ENCODE measurements at places on chromosomes 12 and 14.

DNA sequence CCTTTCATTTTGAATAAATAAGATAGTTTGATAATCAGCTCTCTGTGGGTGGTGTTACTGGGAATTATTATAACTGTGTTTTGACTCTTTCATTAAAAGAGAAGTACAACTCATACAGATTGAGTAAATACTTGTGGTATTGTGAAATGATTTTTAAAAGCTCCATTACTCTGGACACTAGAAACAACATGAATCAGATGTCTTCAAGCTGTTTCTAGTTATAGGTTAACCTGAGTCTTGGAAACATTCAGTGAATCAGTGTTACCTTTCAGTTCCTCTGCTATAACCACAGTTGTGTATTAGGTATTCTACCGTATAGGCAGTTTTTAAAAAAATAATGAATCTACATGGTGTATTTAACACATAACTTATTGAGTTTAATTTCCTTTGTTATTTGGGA is 128.4 kb upstream of the SSTR1 start:
- no peak for DNase-seq

DNA sequence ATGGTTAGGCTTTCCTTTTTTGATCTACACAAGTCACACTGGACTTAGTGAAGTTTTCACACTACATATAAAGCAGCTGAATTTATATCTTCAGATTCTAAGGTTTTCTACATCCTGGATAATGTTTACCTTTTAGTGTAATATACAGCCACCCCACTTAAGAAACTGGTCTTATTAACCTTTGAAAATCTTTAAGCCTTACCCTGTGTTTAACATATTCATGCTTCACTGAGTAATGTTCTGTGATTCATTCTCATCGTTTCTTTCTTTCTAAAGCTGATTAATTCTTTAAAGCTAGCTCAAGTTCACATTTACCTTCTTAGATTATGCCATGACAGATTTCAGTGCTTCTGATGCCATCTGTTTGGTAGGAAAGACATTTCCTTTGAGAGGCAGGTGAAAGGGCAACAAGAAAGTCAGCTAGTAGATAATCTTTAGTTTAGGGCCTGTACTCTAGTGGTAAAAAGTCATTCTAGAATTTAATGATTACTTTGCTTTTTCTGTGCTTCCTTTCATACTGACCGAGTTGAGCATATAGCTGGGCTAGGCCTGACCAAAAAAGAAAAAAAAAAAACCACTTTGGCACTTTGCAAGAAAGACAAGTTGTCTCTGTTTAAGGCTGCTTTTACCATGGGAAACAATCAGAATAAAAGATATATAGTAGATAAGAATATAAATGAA is 690.9 kb upstream of the FBXO33 start:
- DNase-seq: no peak

DNA sequence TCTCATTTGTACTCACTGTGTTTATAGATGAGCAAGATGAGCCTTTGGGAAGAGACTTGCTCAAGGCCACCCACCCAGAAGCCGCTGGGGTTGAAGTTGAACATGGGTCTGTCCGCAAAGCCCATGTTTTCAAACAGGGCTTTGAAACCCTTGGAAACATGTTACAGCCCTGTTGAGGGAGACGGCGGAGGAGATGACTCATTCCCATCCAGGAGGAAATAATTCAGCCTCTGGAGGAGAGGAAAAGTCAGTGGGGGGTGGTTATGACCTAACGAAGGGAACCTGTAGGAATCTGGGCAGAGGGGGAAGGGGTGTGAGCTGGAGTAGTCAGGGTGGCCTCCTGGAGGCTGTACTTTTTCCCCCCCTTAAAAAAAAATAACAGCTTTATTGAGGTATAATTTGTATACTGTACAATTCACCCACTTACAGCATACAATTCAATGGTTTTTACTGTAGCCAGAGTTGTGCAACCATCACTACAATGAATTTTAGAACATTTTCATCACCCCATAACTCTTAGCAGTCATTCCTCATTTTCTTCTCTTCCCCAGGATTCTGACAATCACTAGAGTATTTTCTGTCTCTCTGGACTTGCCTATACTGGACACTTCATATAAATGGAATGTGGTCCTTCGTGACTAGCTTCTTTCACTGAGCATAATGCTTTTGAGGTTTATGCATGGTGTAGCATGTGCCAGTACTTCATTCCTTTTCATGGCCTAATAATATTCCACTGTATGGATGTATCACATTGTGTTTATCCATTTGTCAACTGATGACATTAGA is 1.9 kb upstream of the RIN3 start:
- DNase-seq: no peak

- DNase-seq: peak; percentile 45
These were observed 30.0 kb downstream of the GALNT4 start for GRCh38 chr12:89494411-89495231.

- no peak for DNase-seq
These were observed 10.7 kb upstream of the IKZF4 start for GRCh38 chr12:56010111-56010570.

DNA sequence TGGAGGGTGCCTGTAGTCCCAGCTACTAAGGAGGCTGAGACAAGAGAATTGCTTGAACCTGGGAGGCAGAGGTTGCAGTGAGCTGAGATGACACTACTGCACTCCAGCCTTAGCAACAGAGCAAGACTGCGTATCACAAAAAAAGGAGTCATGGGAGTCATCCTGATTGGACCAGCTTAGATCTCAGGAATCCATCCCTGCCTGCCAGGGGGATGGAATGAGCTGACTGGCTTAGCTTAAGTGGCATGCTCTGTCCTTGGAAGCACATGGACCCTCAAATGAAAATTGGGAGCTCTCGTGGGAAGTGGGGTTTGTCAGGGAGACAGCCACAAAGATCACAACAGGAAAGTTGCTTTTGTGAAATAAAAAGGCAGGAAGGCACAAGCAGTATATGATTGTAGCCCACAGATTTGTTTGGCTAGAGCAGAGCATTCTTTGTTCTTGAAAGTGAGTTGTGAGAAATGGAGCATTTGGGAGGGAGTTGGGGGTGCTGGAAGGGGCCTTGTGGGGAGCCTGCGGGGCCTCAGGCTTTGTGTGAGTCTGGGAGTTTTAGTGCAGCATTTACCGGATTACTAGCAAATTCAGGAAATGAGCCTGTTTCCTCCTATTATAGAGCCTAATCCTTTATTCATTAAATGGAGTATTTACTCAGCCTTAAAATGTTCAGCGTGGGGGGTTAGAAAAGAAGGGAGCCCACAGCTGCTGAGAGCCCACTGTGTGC is 30.7 kb downstream of the DGLUCY start:
- DNase-seq: no peak

DNA sequence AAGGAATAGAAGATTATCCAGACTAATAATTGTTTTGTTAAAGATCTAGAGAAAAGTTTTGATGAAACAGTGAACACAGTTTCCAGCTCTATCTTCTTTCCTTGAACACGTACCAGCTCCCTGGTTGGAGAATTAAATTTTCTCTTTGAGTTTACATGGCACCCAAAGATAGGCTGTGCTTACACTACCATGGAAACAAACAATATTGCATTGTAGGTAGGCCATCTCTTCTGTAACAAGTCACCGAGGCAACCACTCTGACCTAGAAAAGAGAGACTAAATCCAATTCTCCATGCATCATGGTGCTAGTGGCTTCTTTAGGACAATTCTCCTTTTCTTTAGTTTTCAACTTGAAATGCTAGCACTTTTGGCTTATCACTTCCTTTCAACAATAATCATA is 9.9 kb downstream of the BMAL2 start:
- no peak for DNase-seq

DNA sequence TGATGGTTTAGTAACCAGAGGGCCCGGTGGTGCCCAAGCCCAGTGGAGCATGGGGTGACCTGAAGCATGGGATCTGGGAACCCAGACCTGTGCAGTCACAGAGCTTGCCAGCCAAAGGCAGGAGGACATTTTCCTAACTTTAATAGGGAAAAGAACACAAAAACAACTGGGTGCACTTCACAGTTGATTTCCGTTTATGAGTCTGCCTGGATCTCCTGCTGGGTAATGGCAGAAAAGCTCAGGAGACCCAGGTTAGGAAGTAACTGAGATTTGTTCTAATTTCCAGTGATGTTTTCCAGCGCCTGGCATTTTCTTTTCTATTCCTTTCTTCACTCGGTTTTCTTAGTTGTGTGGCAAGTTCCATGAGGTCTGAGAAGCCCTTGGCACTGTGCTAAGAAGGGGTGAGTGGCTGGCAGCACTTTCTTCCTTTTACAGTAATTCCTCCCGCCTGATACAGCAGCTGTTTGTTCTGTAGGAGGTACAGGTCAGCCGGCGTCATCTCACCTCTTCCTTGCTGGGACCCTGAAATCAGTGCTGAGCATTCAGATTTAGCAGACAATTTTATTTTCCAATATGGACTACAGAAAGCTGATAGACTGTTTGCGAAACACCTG is 5.1 kb downstream of the CACNA1C start:
- DNase-seq: no peak

GRCh38 chr14:96049932-96050331 is 10.8 kb downstream of the C14orf132 start:
- DNase-seq: no peak

GRCh38 chr12:11807458-11807857 is 158.0 kb downstream of the ETV6 start:
- no peak for DNase-seq

GRCh38 chr12:88108021-88108420 is 33.9 kb downstream of the CEP290 start:
- no peak for DNase-seq

DNA sequence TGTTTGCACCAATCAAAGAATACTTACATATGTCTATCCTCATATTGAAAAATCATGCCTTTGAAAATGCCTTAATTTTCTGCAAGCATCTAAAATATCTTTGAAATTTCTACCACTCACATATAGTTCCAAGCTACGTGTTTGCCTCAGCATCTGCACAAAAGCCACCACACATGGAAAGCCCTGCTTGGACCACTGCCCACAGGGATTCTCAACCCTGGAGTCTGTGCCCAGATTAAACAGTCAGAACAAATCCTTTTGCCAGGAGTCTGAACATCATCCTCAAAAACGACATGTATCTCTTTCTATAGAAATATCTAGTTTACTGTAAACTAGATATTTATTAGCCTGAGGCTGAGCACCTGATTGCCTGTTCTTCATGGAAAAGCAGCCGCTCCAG is 32.6 kb downstream of the ARMH4 start:
- DNase-seq: no peak

DNA sequence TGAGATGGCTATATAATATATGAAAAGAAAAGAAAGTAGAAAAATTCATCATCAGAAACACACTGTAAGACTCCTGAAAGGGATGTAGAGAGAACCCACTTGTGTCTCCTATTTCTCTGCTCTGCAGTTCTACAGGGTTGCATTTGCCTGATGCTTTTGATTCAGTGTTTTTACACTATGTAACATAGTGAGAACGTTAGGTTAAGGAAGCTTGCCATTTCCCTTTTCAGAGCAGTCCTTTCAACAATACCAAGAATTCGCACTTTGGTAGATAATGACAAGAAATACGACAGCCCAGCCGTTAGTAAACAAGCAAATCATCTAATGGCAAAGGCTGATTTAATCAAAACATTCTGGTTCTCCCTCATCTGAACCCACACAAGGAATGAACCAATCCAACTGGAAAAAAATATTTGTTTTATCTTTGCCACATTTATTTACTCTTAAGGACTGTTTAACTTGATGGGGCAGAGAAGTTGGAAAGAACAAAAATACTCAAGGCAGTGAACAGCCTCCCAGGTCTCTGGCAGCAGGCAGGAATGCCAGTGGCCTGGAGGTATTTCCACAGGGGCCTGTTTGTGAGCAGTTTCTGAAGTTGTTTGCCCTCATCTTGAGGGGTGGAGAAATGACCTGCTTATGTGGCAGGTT is 30.8 kb upstream of the SOCS2 start:
- DNase-seq: no peak

DNA sequence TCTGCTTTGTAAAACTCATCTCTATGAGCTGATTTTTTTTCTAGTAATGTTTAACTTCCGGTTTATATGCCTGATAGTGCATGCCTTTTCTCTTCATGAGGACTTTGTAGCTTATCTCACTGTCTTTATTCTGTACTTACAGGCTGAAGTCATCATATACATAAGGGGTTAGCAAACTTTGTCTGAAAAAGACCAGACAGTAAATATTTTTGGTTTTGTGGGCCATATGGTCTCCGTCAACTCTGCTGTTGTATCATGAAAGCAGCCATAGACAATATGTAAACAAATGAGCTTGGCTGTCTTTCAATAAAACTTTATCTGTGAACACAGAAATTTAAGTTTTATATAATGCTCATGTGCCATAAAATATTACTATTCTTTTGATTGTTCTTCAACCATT is 172.1 kb downstream of the GXYLT1 start:
- DNase-seq: no peak

Measured in activated CD4-positive, alpha-beta memory T cell treated with anti-CD3 and anti-CD28 coated beads, Interleukin-2, amount 10 ng/mL, durations not matched to agents 7 days and 5 days (primary cell).